ENCODE measurements at places on chromosomes 5 and 9.

GRCh38 chr9:120490888-120491595 is 88.9 kb downstream of the CDK5RAP2 start:
- peak; percentile 9 for DNase-seq

GRCh38 chr5:56288873-56289601 is 55.9 kb upstream of the ANKRD55 start:
- DNase-seq: no peak

DNA sequence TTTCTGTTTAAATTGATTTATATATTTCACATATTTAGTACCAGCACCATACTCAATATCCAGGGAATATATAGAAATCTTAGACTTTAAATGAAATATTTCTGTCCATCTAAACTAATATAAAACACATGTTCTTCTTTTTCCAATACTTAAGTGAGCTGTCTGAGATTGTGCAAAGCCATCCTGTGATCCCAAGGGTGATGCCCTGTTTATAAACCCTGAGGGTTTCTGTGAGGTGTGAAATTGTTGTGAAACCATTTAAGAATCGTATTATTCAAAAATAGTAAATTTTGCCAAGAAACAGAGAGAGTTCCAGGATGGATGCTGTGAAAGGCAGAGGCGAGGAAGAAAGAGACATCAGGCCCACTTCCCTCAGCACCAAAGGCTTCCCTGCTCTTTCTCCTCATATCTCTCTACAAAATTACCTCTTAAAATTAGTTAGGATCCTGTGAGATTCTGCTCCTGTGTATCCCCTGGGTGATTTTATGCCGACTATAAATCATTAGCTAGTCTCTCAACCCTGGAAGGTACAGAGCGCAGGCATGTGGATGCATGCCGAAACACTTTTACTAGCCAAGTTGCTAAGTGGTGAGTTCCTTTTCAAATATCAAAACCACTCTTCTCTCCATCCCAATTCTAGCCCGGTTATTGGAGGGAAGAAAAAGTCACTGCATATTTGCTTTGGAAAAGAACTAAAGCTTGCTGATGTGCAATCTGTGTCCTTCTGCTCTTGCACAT is 183.0 kb downstream of the GLIS3 start:
- DNase-seq: no peak

DNA sequence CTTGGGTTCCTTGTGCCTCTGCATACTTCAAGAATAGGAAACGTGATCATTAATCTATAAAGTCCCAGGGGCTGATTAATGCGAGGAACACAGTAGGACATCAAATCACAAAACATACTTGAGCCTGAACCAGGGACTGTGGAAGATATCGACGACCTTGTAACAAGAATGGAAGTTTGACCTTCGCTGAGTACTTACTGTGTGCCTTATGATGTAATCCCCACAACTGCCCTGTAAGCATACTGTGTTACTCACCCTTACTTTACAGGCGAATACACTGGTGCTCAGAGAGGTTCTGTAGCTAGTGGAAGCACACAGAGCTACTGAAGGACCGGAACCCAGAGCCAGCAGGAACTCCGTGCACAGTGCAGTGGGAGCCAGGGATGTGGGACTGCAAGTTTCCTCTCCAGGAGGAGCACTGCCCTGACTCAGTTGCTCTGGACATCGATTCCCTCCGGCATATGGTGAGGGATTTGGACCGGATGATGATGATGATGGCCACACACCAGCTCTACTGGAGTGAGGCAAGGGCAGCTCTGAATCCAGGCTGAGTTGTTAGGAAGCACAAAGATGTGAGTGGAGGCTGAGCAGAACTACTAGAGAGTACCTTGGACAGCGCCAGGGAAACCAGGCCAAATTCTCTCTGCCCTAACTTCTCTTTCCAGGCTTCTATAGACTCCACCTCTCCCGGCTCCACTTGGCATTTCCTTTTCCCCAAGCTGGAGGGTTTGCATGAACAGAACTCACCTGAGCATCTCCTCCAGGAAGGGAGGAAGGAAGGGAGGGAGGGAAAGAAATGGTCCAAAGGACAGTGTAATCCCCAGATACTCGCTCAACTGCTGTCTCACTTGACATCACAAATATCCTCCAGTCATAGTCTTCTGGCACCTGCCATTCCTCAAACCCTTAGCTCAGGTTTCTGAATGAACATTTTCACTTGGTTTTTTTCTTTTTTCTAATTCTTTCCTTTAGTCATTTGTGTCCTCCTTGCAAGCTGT is 1.5 kb upstream of the GABBR2 start:
- DNase-seq: no peak

- no peak for DNase-seq
Observed at GRCh38 chr5:109688630-109688969, 1.1 kb upstream of the MAN2A1 start.

- no peak for DNase-seq
Observed at GRCh38 chr9:2317591-2317990, 302.4 kb downstream of the SMARCA2 start.

DNA sequence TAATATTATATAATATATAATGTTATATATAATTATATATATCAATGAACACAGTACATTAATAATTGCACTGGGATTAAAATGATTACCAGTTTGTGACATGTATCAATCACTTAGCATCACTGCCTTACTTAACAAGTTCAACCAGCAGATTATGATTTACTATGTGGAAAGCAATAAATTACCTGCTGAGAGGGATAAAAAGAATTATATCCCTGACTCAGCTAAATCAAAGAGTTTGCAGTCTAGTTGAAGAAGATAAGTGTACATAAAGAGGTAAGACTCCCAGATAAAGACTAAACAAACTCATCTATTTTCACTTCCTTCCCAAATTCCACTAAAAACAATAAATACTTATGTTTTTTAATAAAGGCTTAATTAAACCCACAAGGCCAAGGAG is 11.2 kb downstream of the PLAA start:
- no peak for DNase-seq

- DNase-seq: peak; percentile 42
Observed at GRCh38 chr5:35854248-35854647, 2.4 kb upstream of the IL7R start.
